LHCN-M2 (cell line): ENCODE measurements at places on chromosomes 13 and 19. TPM values are rescaled to one million over a fixed set of nuclear protein-coding genes. Genes with fewer than 3 reads are reported as not detected.

DNA sequence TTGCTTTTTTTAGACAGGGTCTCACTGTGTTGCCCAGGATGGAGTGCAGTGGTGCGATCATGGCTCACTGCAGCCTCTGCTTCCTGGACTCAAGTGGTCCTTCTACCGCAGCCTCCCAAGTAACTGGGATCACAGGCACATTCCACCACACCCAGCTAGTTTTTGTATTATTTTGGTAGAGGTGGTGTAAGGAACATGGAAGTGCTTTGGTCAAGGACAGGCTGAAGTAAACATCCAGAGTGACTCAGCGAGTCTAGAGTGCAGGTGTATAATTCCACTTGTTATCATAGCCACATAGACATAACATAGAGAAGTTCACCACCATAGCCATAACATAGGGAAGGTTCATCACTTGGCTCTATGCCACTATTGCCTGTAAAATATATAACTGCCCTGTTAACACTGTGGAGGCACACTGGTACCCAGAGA is 98.6 kb downstream of the RBM26 start:
- DNase-seq: no peak

DNA sequence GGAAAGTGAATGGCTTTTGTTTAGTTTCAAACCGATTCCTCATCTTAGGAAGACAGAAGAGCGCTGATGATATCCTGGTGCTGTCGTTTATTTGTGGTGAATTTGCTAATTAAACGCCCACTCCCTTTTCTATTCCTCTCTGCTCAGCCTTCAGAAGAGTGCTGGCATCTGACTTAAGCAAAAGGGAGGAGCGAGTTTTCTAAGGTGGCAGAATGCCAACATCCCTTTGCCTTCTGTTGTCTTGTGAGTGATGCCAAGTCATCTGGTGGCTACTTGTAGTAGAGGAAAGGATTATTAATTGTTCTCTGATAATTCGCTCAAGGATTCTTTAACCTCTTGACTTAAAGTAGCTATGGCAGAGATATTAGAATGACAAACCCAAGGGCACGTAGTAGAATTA is 68.1 kb downstream of the ERCC5 start:
- peak; percentile 60 for DNase-seq

The ZNF583 gene
- total RNA-seq: 8.8 and 11.1 TPM in 2 replicates

The CYP2A7 gene
- not detected in 2 replicates for total RNA-seq

DNA sequence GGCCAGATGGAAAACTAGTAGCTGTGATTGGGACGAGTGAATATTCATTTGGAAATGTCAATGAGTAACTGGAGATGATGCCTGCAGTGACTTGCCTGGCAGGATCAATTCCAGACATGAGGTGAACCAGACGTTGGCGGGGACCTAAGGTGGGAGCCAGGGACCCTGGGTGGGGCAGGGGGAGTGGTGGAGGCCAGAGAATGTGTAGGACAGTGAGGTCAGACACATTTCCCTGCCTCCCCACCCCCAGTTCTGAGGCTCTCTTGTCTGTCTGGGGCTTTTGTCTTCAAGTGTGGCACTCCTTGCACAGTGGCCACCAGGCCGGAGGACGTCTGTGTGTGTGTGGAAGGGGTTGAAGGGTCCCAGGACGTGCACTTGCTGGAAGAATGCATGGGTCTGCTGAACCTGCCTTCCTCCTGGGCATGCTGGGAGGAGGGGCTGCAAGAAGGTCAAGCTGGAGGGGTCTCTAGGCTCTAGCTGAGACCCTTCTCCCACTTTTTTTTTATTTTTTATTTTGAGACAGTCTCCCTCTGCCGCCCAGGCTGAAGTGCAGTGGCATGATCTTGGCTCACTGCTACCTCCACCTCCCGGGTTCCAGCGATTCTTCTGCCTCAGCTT is 51.6 kb downstream of the CHST8 start:
- no peak for DNase-seq

DNA sequence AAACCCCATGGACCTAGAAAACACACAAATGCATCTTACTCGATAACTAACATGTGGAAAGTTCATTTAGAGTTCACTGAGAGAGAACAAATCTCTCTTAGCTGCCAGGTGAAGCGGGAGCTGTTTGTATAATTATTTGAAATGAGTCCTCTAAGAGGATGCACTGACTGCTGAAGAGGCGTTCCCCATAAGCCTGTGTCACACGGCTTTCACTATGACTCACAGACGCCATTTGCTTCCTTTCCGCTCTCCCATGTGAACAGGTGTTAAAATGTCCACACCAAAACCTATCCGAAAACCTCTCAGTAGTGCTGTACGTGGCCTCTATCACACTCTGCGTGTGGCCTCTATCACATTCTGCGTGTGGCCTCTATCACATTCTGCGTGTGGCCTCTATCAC is 101.8 kb downstream of the SOX1 start:
- DNase-seq: no peak

- DNase-seq: peak; percentile 25
Observed at GRCh38 chr13:42396901-42397655, 125.1 kb downstream of the AKAP11 start.

The KLF1 gene
- total RNA-seq: not detected in 2 replicates

- no peak for DNase-seq
Observed at GRCh38 chr13:20787180-20787579, 13.4 kb upstream of the EEF1AKMT1 start.

- DNase-seq: no peak
Observed at GRCh38 chr19:41457241-41457640, 14.3 kb downstream of the ERICH4 start.

DNA sequence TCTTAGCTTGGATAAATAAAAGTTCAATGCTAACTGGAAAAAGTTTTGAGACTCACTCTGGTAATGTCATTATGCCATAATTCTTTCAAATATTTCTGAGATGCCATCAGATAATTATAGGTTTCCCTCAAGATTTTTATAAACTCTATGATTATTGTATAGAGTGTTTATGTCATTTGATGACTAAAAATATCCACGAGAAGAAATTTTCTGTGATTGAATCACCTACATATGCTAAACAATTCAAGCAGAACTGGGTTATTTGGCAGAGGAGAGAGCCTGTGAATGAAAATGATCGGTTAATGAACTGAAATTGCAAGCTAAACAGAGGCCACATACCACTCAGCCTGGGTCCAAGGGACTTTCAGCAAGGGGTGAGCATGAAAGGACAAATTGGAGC is 92.6 kb upstream of the TSC22D1 start:
- DNase-seq: no peak

DNA sequence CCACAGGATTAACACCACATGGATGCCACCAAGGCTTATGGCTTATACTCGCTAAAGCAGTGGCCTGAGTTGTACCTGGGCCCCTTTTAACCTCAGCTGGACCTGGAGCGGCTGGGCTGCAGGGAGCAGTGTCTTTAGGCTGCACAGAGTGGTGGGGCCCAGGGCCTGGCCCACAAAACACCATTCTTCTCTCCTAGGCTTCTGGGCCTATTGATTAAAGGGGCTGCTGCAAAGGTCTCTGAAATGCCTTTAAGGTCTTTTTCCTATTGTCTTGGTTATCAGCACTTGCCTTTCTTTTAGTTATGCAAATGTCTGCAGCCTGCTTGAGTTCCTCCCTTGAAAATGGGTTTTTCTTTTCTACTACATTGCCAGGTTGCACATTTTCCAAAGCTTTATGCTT is 973.9 kb upstream of the PRR20A start:
- no peak for DNase-seq

DNA sequence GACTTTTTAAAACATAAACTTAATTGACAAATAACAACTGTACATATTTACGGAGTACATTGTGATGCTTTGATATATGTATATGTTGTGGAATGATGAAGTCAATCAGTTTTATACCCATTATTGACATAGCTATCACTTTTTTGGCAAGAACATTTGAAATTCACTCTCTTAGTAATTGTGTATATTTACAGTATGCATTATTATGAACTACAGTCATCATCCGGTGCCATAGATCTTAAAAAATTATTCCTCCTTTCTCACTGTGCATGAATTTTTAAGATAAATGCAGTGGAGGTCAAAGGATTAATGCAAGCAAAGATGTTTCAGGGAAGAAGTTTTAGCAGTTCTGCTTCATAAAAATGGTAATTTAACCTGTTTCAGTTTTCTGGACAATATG is 8.0 kb upstream of the VN1R4 start:
- no peak for DNase-seq

The IGFL4 gene
- not detected in 2 replicates for total RNA-seq

DNA sequence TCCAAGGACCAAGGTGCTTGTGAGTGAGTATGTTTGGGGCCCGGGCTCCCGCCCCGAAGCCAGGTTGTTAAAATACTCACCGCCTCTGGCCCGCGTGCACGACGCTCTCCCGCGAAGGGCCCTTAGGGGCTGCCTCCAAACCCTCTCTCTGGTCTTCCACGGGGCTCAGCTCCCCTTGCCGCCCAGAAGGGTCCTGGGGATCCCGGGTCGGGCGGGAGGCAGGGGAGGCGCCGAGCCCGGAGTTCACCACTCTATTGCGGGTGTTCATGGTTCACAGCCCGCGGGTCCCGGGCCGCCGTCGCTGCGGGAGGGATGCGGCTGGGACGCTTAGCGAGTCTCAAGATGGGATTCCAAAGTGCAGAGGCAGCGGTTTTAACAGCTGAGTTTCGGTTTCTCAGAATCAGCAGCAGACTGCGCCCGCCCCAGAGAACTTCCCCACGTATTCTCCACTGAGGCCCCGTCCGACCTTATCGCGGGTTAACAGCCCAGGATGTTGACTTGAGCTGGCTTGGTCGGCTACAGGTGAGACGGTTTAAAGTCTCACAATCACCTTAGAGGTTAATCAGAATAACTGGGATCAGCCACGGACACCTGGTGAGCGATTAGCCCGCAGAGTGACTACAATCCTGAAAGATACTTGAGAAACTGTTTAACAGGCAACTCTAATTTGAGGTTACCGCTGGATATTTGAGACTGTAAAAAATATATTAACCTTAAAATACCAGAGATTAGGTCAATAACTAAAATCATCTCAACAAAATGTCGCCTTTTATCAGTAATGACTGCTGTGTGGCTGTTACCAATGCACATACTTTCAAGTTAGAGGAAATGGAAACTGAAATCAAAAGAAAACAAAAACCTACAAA is at the start of gene EPSTI1:
Gene EPSTI1 (minus strand): TSS at position 344 of the 866 bp plus-strand sequence. CDS start 76 bp downstream, at position 268.
- peak; percentile 66 for DNase-seq

The ZNF446 gene
- 17.1 and 19.6 TPM in 2 replicates for total RNA-seq

The FXYD1 gene
- not detected in 2 replicates for total RNA-seq
